NCI-H2107 (cell line): ENCODE measurements at places on chromosomes 16 and 17.
A peak's percentile ranks its signal among the peaks of the same experiment; 100 is the strongest.

GRCh38 chr17:61275395-61275794, 124.2 kb upstream of the TBX2 start:
- no peak for DNase-seq

GRCh38 chr17:17766077-17766743, 70.6 kb downstream of the SREBF1 start:
- no peak for DNase-seq

DNA sequence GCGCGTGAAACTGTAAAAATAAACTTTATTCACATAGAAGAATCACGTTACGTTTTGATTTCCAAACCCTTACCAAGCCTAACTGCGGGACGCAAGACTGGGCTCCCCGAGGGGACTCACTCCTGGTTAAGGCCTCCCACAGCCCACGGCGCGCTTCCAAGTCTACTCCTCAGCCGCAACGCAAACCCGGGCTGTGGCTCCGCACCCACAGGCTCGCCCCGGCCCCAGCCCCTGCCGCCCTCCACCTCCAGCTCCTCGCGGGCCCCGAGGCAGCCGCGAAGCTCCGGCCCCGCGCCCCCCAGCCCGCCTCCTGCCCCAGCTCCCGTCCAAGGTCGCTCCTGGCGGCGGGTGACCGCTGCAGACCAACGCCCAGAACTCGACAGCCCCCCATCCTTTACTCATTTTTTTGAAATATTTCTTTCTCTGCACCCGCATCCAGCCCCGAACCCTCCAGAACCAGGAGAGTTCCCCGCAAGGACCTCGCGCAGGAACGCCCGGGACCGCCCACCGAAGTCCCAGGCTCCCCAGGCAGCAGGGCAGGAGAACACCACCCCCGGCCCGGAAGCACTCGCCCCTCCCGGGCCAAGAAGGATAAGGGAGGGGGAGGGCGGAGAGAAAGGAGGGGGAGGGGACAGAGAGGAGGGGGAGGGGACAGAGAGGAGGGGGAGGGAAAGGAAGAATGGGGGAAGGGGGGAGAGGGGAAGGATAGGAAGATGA, 912 bp downstream of the USP22 start:
- no peak for DNase-seq

DNA sequence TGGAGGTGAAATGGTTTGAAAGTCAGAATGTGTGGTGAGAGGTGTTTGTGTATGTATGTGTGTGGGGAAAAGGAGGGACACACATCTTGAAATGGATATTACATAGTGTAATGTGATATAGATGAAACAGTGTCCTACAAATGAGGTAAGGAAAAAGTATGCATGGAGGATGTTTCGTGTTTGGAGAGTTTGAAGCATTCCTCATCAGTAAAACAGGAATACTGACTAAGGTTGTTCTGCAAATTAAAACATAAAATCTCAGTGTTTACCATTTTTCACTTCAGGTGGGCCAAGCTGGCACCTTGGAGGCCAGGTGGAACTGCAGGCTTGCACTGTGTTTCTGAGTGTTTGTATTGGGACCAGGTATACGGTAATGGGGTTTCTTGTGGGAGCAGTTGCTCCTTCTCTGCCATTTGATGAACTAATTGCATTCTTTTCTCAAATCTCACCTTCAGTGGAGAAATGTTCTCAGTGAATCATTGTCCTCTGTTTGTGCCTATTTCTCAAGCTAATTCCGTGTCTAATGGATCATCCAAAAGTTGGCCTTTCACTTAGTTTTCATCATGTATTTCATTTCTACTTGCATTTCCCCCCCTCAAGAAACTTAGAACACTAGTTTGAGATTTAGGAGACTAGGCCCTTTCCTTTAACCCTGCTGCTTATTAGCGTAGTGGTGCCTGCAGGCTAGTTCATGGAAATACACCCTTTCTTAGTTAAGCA, 8.2 kb upstream of the TBKBP1 start:
- DNase-seq: no peak

DNA sequence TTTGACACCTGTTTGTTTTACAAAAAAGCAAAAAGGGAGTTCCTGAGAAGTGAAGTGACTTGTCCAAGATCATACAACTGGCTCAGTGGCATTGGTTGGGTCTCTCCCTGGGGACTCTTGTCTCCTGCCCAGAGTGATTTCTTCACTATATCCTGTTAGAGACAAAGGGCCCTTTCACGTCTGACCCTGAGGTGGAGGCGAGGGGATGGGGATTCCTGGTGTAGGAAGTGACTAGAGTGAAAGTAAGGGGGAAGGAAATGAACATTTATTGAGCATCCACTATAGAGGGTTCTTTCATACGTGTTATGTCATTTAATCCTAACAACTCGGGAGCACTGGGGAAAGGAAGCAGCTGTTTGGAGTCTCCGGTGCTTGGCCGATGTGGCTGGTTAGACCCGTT, 9.0 kb downstream of the ITGB3 start:
- no peak for DNase-seq

DNA sequence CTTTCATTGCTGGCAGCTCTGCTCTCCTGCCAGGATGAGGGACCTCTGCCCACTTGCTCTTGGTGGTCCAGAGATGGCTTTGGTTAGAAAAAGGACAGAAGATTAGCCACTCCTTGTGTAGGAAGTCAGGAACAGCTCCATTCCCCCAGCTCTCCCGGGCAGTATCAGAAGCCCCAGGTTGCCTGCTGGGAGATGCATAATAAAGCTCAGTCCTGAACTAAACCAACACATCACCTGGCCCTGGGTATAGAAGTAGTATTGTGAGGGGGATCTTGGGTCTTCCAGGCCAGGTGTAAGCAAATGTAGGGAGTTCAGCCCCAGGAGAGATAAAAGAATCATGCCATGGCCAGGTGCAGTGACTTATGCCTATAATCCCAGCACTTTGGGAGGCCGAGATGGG, 52.4 kb downstream of the NEUROD2 start:
- no peak for DNase-seq

GRCh38 chr16:55557186-55557585, 9.3 kb upstream of the CAPNS2 start:
- no peak for DNase-seq

DNA sequence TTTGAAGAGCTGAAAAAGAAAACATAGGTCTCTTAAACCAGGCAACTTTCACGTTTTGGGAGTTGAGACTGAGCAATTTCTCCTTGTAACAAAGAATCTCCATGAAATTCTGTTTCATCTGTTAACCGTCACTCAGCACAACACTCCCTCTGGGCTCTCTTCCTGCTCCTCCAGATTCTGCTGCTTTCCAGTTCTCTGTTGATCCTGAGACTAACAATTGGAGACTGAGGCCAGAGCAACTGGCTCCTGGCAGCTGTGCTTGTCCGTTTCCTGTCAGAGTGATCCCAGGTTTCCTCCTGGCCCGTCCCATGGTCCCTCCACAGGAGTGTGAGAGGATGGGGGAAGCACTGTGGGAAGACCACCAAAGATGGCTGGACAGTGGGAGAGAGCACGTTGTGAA, 32.5 kb downstream of the IST1 start:
- DNase-seq: no peak

- no peak for DNase-seq
Measured at GRCh38 chr16:88514526-88515232, 55.5 kb upstream of the ZC3H18 start.

GRCh38 chr17:81517339-81518112, 4.9 kb upstream of the ACTG1 start:
- DNase-seq: no peak

DNA sequence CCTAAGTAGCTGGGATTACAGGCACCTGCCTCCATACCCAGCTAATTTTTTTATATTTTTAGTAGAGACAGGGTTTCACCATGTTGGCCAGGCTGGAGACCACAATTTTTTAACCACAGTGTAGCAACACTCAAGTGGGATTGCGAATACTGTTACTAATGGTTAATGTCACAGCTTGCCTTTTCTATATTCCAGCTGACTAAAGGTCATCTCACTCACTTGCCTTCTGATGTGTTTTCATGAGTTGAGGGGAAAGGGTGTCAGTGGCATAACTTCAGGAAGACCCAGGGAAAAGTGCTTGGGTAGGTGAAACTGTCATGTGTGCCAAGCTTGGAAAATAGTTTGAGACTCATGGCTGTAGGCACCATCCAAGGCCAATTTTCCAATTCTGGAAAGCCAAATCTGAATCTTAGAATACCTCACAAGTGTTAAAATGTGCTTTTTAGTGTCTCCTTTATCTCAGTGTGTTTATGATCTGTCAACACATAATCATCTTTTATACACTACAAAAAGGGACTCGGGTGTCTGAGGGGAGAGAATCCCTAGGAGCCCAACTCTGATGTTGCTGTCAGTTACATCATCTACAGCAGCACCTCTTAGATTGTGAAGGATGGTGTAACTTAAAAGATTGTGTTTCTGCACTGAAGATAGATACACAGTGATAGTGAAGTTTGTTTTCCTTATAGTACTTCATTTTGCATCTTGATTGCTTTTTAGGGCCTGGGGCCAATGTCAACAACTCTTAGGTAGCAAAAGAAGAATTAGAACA, 27.1 kb downstream of the OGFOD1 start:
- DNase-seq: no peak

DNA sequence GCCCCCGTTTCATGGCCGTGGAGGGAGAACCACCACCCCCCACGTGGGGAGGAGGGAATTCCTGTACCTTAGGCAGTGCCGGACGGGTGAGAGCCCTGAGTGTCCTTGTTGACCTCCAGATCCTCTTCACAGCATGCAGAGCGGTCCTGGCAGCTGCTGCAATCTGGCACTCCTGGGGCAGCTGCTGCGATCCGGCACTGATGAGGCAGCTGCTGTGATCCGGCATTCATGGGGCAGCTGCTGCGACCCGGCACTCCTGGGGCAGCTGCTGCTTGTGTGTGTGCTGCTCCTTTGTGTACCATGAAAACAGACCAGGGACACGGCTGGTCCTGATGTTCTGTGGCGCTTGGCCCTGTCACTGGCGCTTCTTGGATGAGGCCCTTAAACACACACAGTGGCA, 12.8 kb downstream of the ZNF778 start:
- no peak for DNase-seq

DNA sequence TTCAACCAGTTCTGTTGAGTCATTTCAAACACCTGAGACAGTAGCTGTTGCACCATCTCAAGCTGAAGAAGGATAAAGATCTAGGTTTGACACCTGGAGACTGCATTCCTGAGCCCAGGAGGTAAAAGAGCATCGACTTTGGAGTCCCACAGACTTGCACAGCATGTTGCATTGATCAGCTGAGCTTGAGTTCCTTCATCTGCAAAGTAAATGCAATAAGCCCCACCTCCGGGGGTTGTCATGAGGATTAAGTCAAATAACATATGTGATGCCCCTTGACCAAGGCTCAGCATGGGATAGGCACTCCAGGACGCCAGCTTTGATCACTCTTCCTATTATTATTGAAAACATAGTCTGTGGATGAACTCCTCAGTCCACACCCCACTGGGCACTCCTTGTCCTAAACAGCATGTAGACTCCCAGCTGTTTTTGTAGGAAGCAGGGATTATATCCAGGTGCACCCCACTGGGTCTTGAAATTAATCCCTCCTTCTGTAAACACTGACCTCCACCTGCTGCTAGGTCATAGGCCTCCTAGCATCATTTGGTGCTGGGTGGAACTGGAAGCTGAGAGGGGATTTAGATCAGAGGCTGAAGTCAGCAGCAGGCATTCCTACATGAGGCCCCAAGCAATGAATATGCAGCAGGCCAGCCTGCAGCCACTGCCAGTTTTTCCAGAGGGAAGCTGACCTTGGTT, 259.0 kb downstream of the HS3ST4 start:
- no peak for DNase-seq

DNA sequence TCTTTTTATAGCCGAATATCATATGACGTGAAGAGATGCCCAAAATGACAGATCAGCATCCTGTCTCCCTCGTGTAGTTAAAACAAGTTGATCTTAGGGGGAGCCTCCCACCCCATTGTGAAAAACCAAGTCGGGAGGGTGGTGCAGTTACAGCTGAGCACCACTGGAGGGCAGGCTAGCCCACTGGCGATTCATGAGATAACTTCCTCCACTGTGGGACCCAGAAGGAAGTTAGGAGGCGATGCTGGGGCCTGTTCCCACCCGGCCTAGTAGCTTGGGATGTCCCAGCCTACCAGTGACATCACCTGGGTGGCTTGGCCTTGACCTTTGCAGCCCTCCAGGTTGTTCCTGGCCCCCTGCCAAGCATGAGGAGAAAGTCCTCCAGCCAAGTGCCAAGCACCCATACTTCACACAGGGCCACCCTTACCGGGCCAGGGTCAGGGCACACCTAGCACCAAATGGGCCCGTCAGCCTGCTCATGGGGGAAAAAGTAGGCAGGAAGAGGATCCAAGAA, 8.1 kb upstream of the CPNE2 start:
- DNase-seq: peak; percentile 26

GRCh38 chr17:3972931-3973330, 8.7 kb upstream of the ATP2A3 start:
- no peak for DNase-seq

- DNase-seq: peak; percentile 2
Measured at GRCh38 chr16:80167657-80168390, 373.0 kb upstream of the DYNLRB2 start.

DNA sequence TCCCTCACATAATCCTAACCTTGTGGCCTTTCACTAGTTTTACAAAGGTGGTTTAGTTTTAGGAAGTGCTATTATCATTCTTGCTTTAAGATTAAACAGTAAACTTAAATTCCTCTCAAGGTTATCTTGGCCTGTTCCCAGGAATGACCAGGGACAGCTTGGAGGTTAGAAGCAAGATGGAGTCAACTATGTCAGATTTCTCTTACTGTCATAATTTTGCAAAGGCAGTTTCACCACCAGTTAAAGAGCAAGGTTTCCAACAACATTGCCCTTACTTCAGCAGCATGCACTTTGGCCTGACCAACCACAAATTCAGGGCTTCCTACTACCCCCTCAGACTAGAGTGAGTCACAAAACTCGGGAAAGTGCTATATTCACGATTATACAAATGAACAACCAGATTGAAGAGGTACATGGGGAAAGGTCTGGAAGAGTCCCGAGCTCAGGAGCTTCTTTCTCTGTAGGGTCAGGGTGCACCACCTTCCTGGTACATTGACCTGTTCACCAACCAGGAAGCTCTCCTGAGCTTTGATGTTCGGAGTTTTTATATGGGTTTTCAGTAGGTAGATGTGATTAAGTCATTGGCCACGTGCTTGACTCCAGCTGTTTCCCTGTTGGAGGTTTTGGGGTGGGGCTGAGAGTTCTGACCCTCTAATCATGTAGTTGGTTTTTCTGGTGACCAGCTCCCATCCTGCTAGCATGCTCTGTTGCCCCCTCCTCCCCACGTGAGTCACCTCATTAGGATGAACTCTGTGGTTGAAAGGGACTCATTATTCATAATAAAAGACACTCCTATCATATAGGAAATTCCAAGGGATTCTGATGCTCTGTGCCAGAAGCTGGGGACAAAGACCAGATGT, 19.4 kb downstream of the RHOT1 start:
- no peak for DNase-seq

DNA sequence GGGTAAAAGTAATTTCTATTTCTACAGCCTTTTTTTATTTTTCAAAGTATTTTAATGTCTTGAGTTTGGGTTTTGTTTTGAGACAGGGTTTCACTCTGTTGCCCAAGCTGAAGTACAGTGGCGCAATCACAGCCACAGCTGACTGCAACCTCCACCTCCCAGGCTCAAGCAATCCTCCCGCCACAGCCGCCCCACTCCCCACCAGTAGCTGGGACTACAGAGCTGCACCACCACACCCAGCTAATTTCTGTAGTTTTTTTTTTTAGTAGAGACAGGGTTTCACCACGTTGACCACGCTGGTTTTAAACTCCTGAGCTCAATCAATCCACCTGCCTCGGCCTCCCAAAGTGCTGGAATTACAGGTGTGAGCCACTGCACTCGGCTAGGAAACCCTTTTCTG, 44.0 kb downstream of the TUBD1 start:
- no peak for DNase-seq
